Stimulated activated CD8-positive, alpha-beta memory T cell treated with anti-CD3 and anti-CD28 coated beads, Interleukin-4, amount 100 ng/mL, for 4 hours (primary cell): ENCODE measurements at places on chromosomes 16 and 17.

DNA sequence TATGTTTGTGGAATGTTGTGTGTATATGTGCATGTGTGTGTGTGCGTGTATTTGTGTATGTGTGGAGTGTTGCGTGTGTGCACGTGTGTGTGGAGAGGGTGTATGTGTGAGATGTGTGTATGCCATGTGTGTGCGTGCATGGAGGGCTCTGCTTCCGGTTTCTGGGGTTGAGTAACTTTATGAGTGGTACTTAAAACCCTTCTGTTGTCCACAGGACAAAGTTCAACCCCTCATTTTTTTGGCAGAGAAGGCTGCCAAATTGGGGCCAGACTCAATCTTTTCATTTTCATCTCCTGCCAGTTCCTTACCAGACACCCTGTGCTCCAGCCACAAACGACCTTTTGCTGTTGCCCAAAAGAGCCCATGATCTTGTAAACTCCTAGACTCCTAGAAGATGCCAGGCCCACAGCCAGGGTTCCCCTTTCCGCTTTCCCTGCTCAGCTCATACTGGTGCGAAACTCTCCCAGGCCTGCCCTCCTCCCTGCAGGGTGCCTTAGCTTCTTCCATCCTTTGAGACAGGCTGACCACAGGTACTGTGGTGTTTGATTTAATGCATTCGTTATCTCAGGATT lies 100.2 kb downstream of the CMIP start:
- DNase-seq = no peak

- DNase-seq = no peak
Measured at GRCh38 chr17:71472809-71473789, 647.7 kb upstream of the SOX9 start.

DNA sequence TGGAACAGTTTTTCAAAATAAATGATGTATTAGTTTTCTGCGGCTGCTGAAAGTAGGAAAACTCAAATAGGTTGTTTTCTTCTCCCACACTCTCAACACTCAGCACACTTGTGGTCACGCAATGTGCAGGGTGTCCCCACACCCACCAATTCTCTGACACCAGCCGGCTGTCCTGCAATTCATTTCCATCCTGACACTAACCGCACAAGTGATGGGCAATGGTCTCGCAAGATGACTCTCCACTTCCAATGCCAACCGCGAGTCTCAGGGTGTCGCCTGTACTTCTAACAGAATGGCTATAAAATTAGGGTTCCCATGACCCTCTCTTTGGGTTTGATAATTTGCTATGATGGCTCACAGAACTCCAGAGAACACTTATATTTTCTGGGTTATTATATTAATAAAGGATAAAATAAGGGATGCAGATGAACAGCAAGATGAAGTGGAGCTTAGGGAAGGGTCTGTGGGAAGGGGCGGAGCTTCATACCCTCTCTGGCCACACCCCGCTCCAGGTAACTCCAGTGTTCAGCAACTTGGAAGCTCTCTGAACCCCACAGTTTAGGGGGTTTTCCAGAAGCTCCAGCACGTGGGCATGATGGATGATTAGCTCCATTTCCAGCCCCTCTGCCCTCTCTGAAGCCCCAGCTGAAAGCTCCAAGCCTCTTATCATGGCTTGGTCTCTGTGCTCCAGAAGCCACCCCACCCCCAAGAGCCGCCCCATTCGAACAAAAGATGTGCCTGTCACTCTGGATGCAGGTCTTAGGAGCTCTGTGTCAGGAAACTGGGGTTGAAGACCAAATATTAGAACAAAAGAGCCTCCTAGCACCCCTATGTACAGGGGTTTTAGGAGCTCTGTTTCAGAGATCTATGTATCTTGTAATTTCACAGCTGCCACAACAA lies 19.8 kb downstream of the TAF1C start:
- no peak for DNase-seq

DNA sequence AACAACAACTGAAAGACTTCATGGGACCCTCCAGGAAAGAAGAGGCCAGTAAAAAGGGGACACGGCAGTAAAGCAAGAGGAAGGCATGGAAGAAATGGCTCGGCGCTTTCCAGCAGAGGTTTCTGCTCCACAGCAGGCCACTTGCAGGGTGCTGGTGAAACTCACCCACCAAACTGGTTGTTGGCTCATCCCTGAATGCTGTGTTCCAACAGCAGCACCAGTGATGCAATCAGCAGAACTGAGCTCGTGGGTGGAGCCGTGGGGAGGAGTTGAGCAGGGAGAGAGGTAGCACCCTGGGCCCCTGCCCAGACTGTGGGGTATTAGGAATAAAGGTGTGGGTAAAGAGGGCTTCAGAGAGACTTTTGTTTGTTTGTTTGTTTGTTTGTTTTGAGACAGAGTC lies 62.8 kb upstream of the ADCY9 start:
- no peak for DNase-seq
